Kidney glomerular epithelial cell (primary cell): ENCODE measurements at places on chromosomes 16 and 17.

- no peak for DNase-seq
These were observed 2.1 kb downstream of the RFNG start for GRCh38 chr17:82049521-82049971.

GRCh38 chr16:90046971-90047713 lies 27.9 kb upstream of the DBNDD1 start:
- peak; percentile 8 for DNase-seq

GRCh38 chr16:71726476-71727315 lies 2.2 kb upstream of the PHLPP2 start:
- no peak for DNase-seq

- DNase-seq = peak; percentile 21
These were observed 509 bp downstream of the CNEP1R1 start for GRCh38 chr16:50025537-50025931.

GRCh38 chr17:77315551-77316190 lies 174.9 kb downstream of the SEC14L1 start:
- DNase-seq = no peak
